ENCODE measurements at places on chromosomes 11 and 22. TPM values are rescaled to one million over a fixed set of nuclear protein-coding genes. Genes with fewer than 3 reads are reported as not detected.
A peak's percentile ranks its signal among the peaks of the same experiment; 100 is the strongest.

MS4A15 gene
- not detected for total RNA-seq

DNA sequence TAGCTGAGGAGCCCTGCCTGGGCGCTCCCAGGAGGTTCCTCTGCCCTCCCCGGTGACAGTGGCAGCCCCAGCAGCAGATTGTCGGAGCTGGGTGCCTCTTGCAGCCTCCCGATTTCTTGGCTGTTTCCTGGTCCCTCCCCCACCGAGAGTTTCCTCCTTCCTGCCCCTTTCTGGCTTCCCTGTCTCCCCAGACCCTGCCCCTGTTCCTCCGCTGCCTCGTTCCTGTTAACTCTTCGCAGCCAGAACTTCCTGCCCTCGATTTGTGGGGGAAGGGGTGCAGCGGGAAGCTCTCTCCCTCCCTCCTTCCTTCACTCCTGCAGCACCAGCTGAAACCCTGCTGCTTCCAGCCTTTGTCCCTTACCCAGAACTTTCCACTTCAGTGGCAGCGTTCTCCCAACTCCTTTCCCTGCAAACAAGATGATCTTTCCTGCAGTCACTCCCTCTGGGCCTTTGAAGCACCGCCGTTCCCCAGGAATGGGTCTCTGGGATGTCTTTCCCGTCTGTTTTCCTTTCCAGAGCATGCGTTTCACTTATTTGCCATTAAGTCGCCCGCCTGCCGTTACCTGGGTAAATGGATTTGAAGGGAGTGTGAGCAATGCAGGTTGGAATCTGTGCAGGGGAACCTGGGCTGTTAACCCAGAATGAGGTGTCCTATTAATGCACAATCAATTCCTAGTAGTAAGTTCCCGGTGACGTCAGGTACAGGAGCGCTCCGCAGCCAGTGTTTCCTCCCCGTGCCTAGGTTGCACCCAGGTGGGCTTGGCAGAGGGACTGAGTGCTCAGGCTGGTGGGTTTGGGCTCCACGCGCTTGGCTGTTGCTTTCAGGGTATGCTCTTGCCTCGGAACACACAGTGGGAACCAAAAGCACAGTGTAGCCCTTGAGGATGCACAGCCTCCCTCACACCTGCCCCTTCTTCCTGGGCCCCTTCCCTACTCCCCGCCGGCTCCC, 4.3 kb downstream of the GRK2 start:
- H3K4me1 ChIP-seq = peaks cover 46% of the 10 kb centered on the region
- no peak for DNase-seq
- no peaks in the 10 kb centered on the region for H3K36me3 ChIP-seq
- H3K27ac ChIP-seq = no peak overlapping the region
- no peak overlapping the region for H3K4me3 ChIP-seq

DNA sequence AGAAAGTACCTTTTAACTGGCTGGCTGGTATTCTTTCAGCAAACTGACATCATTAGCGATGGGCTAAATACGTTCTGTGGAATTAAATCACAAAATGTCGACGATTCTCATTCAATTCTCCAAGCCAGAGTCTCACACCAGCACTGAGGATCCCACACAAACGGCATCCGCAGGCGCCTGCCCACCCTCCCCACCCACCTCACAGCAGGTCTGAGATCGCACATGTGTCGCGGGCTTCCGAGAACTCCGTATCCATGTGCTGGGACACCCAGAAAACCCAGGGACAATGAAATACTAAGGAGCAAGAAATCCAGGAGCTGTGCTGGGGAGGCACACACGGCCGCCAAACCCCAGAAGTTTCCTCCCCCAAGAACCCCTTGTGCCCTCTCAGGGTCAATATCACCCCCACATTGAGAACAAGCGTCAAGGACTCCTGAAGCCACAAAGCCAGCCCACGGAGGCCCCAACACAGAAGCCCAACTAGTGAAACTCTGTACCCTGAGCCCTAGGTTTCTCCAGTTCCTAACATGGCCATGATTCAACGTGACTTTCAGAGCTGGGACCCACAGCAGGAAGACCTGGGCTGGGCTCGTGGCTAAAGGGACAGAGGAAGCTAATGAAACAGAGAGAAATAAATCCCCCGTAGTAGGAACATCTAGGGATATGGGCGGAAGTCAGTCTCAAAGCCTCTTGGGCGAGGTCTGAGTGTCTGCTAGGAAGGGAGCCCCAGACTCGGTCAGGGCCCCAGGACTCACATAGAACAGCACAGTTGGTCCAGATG, 8.0 kb downstream of the TOLLIP start:
- no peak overlapping the region for H3K27ac ChIP-seq
- H3K27me3 ChIP-seq = no peaks in the 10 kb centered on the region
- H3K4me3 ChIP-seq = no peak overlapping the region
- peak; percentile 7 for DNase-seq
- peaks cover 27% of the 10 kb centered on the region for H3K4me1 ChIP-seq

CNIH2 gene
- total RNA-seq = 1.2 TPM

CTSW gene
- total RNA-seq = 0.89 TPM

GRCh38 chr11:134119094-134119493, 50.2 kb downstream of the JAM3 start:
- no peak for DNase-seq
- H3K4me1 ChIP-seq = peaks cover 6% of the 10 kb centered on the region
- no peak overlapping the region for H3K4me3 ChIP-seq

CARD18 gene
- total RNA-seq = not detected

DNA sequence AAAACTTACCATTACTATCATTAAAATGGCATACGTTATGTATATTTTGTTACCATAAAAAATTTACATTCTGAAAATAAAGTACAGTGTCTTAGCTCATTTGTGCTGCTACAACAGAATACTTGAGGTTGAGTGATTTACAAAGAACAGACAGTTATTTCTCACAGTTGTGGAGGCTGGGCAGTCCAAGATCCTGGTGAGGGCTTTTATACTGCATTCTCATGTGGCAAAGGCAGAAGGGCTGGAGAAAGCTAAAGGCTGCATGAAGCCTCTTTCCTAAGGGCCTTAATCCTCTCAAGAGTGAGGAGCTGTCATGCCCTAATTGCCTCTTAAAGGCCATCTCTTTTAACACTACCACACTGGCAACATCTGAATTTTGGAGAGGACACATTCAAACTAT, 13.3 kb downstream of the GGTLC2 start:
- peaks cover under 1% of the 10 kb centered on the region for H3K4me1 ChIP-seq
- H3K27ac ChIP-seq = no peak overlapping the region
- H3K36me3 ChIP-seq = no peaks in the 10 kb centered on the region
- no peaks in the 10 kb centered on the region for H3K27me3 ChIP-seq

RBM4 gene
- 142 TPM for total RNA-seq

TRPM5 gene
- total RNA-seq = not detected

GRCh38 chr22:32926600-32926999, 125.1 kb downstream of the TIMP3 start:
- no peaks in the 10 kb centered on the region for H3K4me1 ChIP-seq
- no peaks in the 10 kb centered on the region for H3K36me3 ChIP-seq
- H3K27me3 ChIP-seq = no peaks in the 10 kb centered on the region

GRCh38 chr11:83836883-83837654, 550.9 kb upstream of the CCDC90B start:
- no peak overlapping the region for H3K4me3 ChIP-seq
- H3K27me3 ChIP-seq = no peaks in the 10 kb centered on the region
- H3K4me1 ChIP-seq = peaks cover 1% of the 10 kb centered on the region
- H3K36me3 ChIP-seq = no peaks in the 10 kb centered on the region
- H3K27ac ChIP-seq = no peak overlapping the region
- DNase-seq = peak; percentile 21

DNA sequence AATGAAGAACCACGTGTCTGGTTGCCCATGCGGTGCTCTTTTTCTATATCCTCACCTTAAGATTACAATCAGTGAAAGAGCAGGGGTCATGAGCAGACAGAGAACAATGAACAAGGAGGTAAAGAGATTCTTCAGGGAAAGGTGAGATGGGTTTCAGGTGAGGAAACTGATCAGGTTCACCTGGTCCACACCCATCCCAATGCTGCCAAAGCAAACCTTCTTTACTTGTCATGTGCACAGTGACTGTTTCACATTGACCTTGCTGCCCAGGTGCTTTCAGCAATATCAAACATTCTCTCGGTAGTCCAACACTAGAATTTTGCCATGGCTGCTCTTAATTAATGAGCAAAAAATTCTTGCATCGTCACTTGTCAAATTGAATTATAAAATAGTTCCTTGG, 24.5 kb upstream of the OR9Q2 start:
- no peak overlapping the region for H3K27ac ChIP-seq
- H3K36me3 ChIP-seq = no peaks in the 10 kb centered on the region
- H3K4me3 ChIP-seq = no peak overlapping the region
- H3K27me3 ChIP-seq = no peaks in the 10 kb centered on the region
- no peak for DNase-seq
- H3K4me1 ChIP-seq = no peaks in the 10 kb centered on the region

DNA sequence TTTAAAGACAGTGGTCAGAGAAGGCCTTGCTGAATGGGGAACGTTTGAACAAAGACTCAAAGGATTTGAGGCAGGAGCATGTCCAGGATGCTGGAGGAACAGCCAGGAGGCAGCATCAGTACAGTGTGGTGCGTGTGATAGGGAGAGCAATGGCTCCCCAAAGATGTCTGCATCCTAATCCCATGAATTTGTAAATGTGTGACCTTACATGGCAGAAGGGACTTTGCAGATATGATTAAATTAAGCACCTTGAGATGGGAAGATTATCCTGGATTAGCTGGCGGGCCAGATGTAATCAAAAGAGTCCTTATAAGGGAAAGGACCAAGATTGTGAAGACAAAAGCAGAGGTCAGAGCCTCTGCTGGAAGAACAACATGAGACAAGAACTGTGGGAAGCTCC, 24.6 kb upstream of the FAT3 start:
- no peak for DNase-seq
- H3K36me3 ChIP-seq = no peaks in the 10 kb centered on the region
- no peaks in the 10 kb centered on the region for H3K4me1 ChIP-seq

DNA sequence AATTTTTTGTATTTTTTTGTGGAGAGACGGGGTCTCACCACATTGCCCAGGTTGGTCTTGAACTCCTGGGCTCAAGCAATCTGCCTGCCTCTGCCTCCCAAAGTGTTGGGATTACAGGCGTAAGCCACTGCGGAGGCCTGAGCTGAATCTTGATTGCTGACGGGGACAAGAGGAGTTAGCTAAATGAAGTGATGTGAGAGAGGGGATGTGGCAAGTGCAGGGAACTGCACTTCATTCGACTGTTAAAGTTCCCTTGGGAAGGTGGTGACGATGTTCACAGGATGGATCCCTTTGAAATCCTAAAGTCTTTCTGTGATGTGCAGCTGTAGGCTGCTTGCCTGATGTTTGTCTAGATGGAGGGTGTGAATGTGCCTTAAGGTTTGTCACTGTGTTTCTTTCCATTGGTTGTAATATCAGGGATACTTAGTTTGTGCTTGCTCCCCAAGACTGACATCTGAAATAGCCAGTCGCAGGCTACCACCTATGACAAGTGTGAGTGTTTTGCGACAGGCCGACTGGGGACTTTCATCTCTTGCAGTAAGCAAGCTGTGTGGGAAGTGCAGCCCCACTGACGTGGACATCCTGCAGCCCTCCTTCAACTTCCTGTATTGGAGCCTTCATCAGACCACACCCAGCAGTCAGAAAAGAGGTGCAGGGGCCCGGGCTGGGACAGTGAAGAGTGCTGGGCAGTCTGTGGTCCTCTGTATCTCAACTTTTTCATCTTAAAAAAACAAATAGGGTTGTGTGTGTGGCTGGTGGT, 19.6 kb upstream of the CCDC134 start:
- no peak for DNase-seq
- no peaks in the 10 kb centered on the region for H3K4me1 ChIP-seq
- no peak overlapping the region for H3K4me3 ChIP-seq
- no peak overlapping the region for H3K27ac ChIP-seq
- H3K27me3 ChIP-seq = no peaks in the 10 kb centered on the region

DNA sequence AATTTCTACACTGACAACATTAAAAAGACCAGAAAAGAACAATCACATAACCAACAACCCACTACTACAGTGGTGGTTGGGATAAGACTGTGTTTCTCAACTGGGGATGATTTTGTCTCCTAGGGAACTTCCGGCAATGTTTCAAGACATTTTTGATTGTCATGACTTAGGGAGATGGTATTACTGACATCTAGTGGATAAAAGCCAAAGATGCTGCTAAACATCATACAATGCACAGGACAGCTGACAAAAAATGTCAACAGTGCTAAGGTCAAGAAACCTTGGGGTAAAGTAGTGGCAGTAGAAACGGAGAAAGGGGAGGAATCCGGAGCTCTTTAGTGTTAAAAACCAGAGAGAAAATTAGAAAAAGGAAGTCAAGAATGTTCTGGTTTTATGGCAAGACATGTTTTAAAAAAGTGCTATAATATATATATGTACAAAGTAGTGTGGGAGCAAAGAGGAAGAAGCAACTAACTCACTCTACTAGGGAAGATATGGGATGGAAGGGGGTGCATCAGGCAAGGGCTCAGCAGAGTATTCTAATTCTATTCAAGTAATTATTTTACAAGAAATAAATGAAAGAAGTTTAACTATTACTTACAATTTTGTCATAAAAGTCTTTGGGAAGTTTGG, 37.2 kb downstream of the CKAP5 start:
- no peaks in the 10 kb centered on the region for H3K4me1 ChIP-seq
- no peak for DNase-seq
- H3K4me3 ChIP-seq = no peak overlapping the region
- H3K36me3 ChIP-seq = no peaks in the 10 kb centered on the region

PRR33 gene
- not detected for total RNA-seq

- no peak overlapping the region for H3K27ac ChIP-seq
- no peaks in the 10 kb centered on the region for H3K4me1 ChIP-seq
- H3K27me3 ChIP-seq = no peaks in the 10 kb centered on the region
- H3K4me3 ChIP-seq = no peak overlapping the region
Observed at GRCh38 chr11:106216281-106216680, 138.8 kb downstream of the AASDHPPT start.
